Mesenteric fat pad (tissue), 1 donor: ENCODE measurements at places on chromosomes 12 and 14. TPM values are rescaled to one million over a fixed set of nuclear protein-coding genes. Genes with fewer than 3 reads are reported as not detected.

ADCK1 gene
- total RNA-seq = 9.0 TPM

RERG gene
- 15.9 TPM for total RNA-seq

EFS gene
- 15.5 TPM for total RNA-seq

LIN7A gene
- total RNA-seq = 5.8 TPM

GLIPR1L1 gene
- total RNA-seq = not detected
